ENCODE measurements at places on chromosomes 3 and 15. TPM values are rescaled to one million over a fixed set of nuclear protein-coding genes. Genes with fewer than 3 reads are reported as not detected.

CYP8B1 gene
- polyA plus RNA-seq = 1.3 TPM

GRCh38 chr3:159804726-159805410, 183.8 kb upstream of the IL12A start:
- DNase-seq = peak; percentile 81

- DNase-seq = peak; percentile 26
Observed at GRCh38 chr15:100973351-100974111, 54.4 kb downstream of the LRRK1 start.

GOLGA6D gene
- 0.40 TPM for polyA plus RNA-seq

IGSF11 gene
- polyA plus RNA-seq = 4.4 TPM

DNA sequence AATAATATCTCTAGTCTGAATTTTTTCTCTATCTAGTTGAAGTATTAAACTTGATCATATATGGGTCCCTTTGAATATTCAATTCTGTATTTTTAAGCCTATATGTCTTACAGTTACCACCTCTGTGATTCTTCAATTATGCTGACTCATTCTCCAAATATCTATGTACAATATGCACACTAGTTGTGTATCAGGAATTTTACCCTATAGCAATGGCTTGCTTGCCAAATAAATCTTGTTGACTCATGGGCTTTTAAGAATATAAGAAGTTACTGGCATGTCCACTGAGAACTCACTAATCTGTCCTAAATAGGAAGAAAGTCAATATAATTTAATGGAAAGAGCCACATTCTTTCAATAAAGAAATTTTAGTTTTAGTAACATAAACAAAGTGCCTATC, 656.3 kb downstream of the RBMS3 start:
- no peak for DNase-seq

GRCh38 chr3:174812172-174812862, 46.8 kb upstream of the NAALADL2 start:
- no peak for DNase-seq

DNA sequence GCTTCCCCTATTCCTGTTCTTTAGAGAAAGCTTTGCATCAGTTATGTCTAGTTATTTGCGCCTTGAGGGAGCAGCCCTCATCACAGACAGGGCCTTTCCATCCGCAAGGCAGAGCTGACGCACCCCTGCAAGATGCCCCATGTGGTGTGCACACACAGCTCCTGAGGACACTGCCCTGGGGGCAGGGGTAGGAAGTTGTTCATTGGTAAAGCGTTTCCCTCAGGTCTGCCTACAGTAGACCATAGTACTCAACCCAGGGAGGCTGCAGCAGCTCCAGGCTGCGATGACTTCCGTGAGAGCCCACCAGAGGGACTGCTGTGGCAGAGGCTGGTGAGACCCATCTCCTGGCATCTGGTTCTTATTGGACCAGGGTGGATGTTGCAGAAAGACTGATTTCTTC, 55.1 kb upstream of the PLXNA1 start:
- DNase-seq = no peak

GRCh38 chr15:69730281-69731080, 277.9 kb downstream of the RPLP1 start:
- no peak for DNase-seq

ADAMTS9 gene
- 166 TPM for polyA plus RNA-seq

DNA sequence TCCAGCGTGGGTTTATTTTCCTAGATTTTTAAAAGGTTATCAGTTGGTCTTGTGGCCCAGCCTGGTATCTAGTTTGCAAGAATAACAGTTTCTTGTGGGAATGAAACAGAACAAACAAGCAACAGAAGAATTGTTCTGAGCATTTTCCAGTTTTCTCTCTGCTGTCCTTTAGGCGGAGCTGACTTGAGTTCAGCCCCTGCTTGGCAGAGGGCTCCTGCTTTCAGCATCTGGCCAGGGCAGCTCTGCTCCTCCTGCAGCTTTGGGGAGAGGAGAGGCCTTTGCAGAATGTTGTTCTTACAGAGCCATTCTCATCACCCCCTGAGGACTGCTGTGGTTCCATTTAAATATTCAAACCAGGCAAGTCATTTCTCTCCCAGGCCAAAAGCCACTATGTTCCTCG, 117.7 kb downstream of the ALDH1A2 start:
- no peak for DNase-seq

GRCh38 chr3:50008931-50009330, 69.0 kb downstream of the RBM6 start:
- no peak for DNase-seq

PPIB gene
- polyA plus RNA-seq = 519 TPM

- no peak for DNase-seq
Observed at GRCh38 chr3:198079771-198080520, 119.9 kb downstream of the LMLN start.

DUOX1 gene
- polyA plus RNA-seq = 3.2 TPM

SLITRK3 gene
- 0.18 TPM for polyA plus RNA-seq

GRCh38 chr3:104018541-104018940, 1348.2 kb upstream of the ALCAM start:
- DNase-seq = no peak
